ENCODE measurements at places on chromosomes 5 and 9. TPM values are rescaled to one million over a fixed set of nuclear protein-coding genes. Genes with fewer than 3 reads are reported as not detected.

DNA sequence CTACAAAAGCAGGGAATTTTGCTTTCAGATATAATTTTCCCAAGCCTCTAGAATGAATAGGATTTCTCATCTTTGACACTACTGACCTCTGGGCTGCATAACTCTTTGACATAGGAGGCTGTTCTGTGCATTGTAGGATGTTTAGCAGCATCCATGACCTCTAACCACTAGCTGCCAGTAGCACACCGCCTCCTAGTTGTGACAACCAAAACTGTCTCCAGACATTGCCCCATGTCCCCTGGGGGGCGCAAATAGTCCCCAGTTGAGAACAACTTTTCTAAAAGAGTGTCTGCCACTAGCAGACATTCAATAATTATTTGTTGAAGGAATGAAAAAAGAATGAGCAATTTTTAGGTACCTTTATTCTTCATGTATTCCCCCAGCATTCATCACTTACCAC, 51.8 kb downstream of the POU4F3 start:
- DNase-seq, result no peak

GRCh38 chr5:164975986-164976385, 1470.6 kb downstream of the MAT2B start:
- DNase-seq, result no peak

GRCh38 chr9:2623288-2624050, 1.9 kb downstream of the VLDLR start:
- peak; percentile 64 for DNase-seq

DNA sequence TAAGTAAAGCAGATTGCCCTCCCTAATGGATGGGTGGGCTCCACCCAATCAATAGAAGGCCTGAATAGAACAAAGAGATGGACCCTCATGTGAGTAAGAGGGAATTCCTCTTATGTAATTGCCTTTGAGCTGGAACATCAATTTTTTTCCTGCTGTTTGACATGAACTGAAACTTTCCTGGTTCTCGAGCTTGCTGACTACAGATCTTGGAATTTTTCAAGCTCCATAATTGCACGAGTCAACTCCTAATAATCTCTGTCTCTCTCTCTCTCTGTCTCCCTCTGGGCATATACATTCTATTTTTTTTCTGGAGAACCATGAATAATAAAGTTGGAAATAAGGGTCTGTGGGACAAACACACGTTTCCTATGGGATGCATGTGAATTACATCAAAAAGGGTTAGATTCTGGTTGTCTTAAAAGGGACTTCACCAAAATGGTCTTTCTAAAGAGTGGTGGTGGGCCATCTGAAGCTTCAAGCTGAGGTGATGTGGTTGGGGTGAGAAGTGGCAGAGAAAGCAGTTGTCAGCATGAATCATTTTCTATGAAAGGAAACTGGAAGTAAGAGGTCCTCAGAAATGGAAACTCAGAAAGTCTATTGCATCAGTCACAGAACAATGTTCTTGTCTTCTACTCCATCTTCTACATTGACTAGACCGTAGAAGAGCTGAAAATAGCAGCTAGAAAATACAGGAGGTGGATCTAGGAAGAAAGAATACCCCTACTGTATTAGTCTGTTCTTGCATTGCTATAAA, 47.0 kb upstream of the HOMER1 start:
- no peak for DNase-seq

DNA sequence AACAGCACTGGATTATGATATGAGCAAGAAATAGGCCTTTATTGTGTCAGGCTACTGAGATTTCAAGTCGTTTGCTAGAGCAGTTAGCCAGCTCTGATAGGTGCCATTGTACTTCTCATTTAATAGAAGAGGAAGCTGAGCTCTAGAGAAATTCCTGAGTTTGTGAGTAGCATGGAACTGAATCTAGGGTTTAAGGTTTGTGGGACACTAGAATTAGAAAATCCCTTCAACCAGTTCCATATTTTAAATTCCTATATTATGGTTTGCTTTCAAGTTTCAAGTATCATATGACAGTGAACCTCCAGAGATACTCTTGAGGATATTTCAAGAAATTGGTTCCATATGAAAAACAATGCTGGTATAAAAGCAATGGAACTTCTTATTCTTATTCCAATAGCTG, 87.6 kb downstream of the ANKRD55 start:
- DNase-seq, result no peak

GRCh38 chr9:16870596-16871335, at the start of gene BNC2:
BNC2 (minus strand) TSS chr9:16870670; CDS start chr9:16870648, 22 bp downstream.
- DNase-seq, result peak; percentile 62

- DNase-seq, result no peak
These were observed 1.3 kb downstream of the PRDM12 start for GRCh38 chr9:130665431-130666392.

DNA sequence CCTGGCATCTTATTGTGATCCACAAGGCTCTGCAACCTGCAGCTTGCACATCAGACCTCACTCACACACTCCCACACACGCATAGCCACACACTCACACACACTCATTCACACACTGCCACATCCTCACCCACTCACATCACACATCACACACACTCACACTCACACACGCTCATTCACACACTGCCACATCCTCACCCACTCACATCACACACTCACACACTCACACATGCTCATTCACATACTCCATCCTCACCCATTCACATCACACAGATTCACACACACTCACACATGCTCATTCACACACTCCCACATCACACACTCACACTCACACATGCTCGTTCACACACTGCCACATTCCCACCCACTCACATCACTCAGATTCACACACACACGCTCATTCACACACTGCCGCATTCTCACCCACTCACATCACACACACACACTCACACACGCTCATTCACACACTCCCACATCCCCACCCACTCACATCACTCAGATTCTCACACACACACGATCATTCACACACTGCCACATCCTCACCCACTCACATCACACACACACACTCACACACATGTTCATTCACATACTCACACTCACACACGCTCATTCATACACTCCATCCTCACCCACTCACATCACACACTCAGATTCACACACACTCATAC, 47.1 kb upstream of the RXRA start:
- DNase-seq, result no peak

- DNase-seq, result no peak
These were observed 5.5 kb downstream of the FOXB2 start for GRCh38 chr9:77024776-77025545.

DNA sequence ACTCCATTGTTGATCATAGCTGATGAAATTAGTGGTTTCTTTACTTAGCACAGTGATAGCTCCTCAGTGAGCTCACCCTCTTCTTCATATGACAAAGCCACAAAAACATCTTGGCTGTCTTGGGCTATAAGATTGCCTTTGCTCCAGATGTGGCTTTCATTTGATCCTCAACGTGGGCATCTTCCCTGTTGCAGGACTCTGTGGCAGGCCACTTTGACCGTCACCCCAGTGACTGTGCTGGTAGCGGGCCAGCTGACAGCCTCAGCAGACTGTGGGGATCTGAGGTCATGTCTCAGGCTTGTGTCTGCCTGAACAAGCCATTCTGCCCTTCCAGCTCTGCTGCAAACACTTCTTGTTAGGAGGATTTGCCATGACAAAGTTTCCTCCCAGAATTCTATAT, 422.2 kb downstream of the NR2F1-AS1 start:
- DNase-seq, result no peak

- no peak for DNase-seq
These were observed 241.4 kb upstream of the IL12B start for GRCh38 chr5:159571501-159572244.

- no peak for DNase-seq
These were observed 15.7 kb downstream of the CCDC187 start for GRCh38 chr9:136287960-136288753.

DNA sequence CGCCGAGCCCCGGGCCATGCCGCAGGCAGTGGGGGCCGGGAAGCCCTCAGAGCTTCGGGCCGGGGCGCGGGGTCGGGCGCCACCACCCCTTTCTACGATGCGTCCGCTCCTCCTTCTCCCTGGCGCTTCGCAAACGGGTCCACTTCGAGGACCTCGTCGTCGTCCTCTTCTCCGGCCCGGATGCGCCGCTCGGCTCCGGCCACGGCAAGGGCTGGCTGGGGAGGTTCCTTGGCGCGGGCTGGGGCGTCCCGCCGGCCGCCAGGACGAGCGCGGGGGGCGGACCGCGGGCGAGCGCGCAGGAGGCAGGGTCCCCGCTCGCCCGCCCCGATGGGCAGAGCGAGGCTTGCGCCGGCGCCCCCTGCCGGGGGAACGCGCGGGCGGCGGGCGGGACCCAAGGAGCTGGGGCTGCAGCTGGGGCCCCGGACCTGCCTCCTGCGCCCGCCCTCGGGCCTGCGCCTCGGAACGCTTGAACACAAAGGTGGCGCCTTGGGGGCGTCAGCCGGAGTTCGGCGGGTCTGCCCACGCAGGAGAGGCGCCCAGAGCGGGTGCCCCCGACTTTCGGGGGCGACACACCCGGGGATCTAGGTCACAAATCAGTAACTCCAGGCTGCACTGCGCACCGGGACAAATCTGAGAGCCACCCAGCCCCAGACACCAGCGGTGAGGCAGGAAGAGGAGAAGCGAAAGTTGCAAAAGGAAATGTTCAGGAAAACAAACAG, at the start of gene ROR2:
Gene ROR2, minus strand, starts transcription at position 283 of the 719 bp plus-strand sequence.
- DNase-seq, result peak; percentile 69

- no peak for DNase-seq
These were observed 69.6 kb downstream of the EPB41L4B start for GRCh38 chr9:109251080-109251775.

- DNase-seq, result no peak
These were observed 28.9 kb downstream of the ARHGEF28 start for GRCh38 chr5:73654819-73655318.

DNA sequence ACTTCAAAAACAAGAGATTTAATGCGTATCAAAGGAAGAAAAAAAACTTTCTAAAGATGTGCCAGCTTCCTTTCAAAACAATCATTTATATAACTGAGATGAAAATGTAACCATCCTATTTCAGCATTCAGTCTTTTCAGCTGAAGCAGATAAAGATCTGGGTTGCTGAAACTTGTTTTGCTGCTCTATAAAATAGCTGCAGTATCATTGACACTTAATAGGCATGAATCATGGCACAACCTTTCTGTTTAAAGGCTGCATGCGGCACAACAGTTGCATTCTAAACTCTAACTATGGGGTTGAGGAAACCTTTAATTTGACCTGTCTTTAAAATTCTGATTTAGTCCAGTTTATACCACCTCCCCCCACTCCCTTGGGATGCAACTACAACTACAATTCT, 196.7 kb downstream of the MPDZ start:
- no peak for DNase-seq

DNA sequence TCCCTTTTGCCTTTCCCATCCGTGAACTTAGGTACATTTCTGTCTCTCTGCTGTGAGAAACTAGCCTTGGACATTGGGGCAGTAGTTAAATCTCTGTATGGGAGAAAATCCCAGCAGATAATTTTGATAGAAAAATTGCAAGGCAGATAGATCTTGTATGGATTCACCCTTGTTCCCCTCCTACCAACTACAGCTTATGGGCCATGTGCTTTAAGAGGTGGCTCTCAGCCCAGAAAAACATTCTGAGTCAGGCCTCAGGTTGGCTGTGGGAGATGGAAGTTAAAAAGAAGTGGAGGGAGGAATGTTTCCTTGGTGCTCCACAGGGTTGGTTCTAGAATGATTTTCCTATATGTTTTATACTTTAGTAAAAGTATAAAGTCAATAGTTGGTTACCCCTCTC, 1.4 kb upstream of the KDM3B start:
- no peak for DNase-seq

GRCh38 chr5:154713615-154714125, 41.5 kb upstream of the LARP1 start:
- no peak for DNase-seq

DNA sequence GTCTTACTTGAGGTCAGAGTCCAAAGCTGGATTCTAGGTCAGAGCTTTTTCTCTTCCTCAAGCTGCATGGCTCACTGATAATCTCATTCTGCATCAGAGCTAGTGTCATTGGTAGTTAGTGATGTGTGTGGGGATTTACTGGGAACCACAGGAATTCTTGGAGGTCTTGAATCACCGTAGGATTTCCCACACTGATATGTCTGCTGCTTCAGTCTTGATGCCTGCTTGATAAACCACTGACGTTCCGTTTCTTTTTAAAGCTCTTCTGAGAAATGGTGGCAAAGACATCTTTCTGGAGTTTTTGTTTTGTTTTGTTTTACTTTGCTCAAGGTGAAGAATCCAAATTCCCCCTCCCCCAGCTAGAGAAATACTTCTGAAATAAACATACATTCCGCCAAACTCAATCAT, 1.2 kb upstream of the GARIN3 start:
- no peak for DNase-seq

GRCh38 chr5:143156086-143156485, 247.4 kb downstream of the NR3C1 start:
- no peak for DNase-seq

DNA sequence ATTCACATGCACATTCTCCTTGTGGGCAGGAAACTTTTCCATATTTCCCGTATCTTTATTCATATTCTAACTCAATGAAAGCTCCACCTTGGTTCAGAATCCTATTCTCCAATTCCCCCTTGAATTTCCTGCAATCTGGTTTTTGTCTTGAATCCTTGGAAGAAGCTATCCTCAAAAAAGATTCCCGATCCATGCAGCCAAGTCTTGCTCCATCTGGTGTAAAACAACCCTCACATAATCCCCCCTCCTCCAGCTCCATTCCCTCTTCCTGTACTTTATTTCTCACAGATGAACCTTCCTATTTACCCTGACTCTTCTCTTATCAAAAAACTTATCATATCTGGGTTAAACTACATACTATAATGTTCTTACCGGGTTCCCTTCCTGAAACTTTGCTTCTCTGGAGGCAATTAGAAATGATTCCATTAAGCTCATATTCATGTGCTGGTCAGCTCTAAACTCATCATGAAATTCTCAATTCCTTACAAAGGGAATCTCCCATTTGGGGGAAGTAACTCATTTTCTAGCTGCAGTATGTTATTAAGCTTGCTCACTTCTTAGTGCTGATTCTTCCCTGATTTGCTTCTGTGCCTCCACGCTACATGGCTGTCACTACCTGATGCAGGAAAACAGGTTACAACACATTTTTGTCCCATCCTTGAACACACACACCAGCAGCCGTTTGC, 81.7 kb downstream of the GNAQ start:
- no peak for DNase-seq

GRCh38 chr5:154945695-154946301, 4.9 kb downstream of the MRPL22 start:
- DNase-seq, result no peak

GRCh38 chr5:158058208-158059120, 199.5 kb upstream of the CLINT1 start:
- DNase-seq, result no peak

GRCh38 chr9:74570879-74571512, 73.9 kb downstream of the RORB start:
- DNase-seq, result no peak

- DNase-seq, result no peak
These were observed 37.6 kb upstream of the GGTA1 start for GRCh38 chr9:121537283-121537682.

Gene BTNL3
- total RNA-seq, result not detected

Gene BSPRY
- total RNA-seq, result 10.2 TPM

Gene MROH2B
- total RNA-seq, result not detected

Gene ACTBL2
- total RNA-seq, result not detected

Gene DEPDC1B
- 0.57 TPM for total RNA-seq

Gene LCP2
- total RNA-seq, result 21.7 TPM

Gene OR1J2
- 0.42 TPM for total RNA-seq

Gene ADAMTSL2
- total RNA-seq, result 8.8 TPM

Gene ADAMTS16
- 0.52 TPM for total RNA-seq

Gene LSM11
- 3.6 TPM for total RNA-seq

Gene SMC2
- 7.2 TPM for total RNA-seq

Gene IL3
- not detected for total RNA-seq

Gene ROR2
- total RNA-seq, result 16.7 TPM

Gene SOHLH1
- total RNA-seq, result not detected

Gene PRSS3
- total RNA-seq, result 6.5 TPM
